Cortex of kidney (tissue), 1 donor: ENCODE measurements at places on chromosomes 11 and 22.

DNA sequence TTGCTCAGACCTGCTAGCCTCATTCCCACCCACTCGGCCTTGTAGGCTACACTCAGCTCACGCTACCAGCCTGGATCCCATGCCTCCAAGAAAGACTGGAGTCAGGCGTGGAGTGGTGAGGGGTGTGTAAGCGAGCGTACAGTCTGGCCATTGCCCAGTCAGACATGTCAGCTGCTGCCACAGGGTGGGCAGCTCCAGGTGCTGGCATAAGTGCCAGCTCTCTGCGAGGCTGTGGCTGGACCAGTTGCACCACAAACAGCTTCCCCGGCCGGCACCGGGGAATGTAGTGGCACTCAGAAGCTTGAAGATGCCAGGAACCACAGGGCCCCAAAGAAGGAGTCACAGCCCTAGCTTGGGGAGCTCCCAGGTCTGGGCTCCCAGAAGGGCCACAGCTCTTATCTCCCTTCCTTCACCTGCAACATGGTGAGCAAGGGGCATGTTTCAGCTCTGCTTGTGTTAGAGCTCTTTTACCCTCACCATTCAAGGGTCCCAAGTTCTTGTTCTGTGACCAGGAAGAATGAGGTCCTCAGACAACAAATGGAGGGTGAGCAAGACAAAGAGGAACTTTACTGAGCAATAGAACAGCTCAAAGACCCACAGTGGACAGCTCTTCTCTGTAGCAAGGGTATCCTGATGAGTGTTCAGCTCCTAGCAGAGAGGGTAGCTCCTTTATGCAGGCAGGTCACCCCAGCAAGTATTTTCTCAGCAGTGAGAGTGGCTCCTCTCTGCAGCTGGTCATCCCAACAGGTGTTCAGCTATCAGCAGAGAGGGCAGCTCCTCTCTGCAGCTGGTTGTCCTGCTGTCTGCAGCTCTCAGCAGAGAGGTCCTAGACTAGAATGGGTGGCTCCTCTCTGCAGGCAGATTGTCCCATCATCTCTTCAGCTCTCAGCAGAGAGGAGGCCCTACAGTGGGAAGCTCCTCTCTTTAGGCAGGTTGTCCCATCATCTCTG lies 6.0 kb downstream of the SBF2 start:
- no peak for DNase-seq

- DNase-seq: no peak
These were observed 79.3 kb downstream of the DSCAML1 start for GRCh38 chr11:117717485-117718314.

DNA sequence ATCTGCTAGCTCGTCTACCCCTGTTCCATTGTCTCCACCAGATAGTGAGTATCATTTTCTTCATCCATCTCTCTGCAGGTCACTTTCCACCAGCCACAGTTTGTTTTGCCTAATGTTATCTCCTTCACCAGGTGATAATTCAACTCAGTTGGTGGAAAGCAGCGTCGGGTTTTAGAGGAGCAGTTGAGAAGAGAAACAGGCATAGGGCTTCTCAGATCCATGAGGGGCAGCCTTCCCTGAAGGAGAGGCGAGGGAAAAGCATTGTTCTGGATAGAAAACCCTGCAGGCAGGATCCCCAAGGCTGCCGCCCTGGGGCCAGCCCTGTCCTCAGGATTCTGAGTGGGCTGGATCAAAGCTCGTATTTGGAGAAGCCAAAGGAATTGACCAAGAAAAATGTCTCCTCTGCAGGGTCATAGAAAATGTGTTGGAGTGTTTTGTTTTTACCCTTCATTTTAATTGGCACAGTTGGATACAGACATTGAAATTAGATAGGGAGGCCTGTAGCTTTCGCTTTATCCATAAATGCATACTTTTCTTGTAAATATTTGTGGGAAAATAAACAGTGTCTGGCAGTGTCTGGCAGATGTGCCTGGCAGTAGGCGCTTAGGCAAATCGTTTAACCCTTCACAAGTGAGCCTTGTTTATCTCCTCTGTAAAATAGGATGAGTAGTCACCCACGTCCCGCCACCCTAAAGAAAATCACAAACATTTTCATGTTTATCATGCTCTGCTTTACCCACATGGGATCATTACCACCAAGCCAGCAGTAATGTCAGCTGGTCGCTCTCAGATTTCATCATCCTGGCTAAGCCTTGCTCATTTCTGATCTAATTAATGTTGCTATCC lies 73.4 kb upstream of the TTC12 start:
- DNase-seq: no peak

- DNase-seq: no peak
These were observed 106.4 kb downstream of the TRAF6 start for GRCh38 chr11:36403661-36404060.
